ENCODE measurements at places on chromosomes 16 and 17. TPM values are rescaled to one million over a fixed set of nuclear protein-coding genes. Genes with fewer than 3 reads are reported as not detected.

The NETO2 gene
- total RNA-seq = 104 TPM

The SAMD14 gene
- total RNA-seq = 0.22 TPM

The CD300LB gene
- not detected for total RNA-seq

The UTS2R gene
- total RNA-seq = not detected

The CDRT15 gene
- total RNA-seq = not detected

The UNC13D gene
- total RNA-seq = 4.2 TPM

The TBC1D3G gene
- total RNA-seq = not detected

The KRT23 gene
- total RNA-seq = 0.08 TPM

The GAS7 gene
- total RNA-seq = 0.33 TPM

The RAPGEFL1 gene
- 2.4 TPM for total RNA-seq

The HCRT gene
- total RNA-seq = not detected

The CBLN1 gene
- total RNA-seq = 0.05 TPM

The MT3 gene
- not detected for total RNA-seq

The KRT28 gene
- not detected for total RNA-seq

The ZNRF1 gene
- total RNA-seq = 24.5 TPM

The ITGAD gene
- total RNA-seq = not detected

The AIPL1 gene
- total RNA-seq = not detected

The PDIA2 gene
- total RNA-seq = 0.23 TPM

The MYH11 gene
- 0.04 TPM for total RNA-seq

The SALL1 gene
- 0.07 TPM for total RNA-seq

The KIF2B gene
- total RNA-seq = not detected

The CMTM2 gene
- not detected for total RNA-seq

The CNGB1 gene
- total RNA-seq = 0.07 TPM

The HSD17B2 gene
- total RNA-seq = not detected

The ADAD2 gene
- not detected for total RNA-seq

The NPIPB6 gene
- total RNA-seq = 3.3 TPM

The KRT40 gene
- not detected for total RNA-seq

The SLC9A5 gene
- total RNA-seq = 1.7 TPM

The C17orf78 gene
- not detected for total RNA-seq

The DRC7 gene
- total RNA-seq = 0.10 TPM

Data from A549 treated with CpdA at 1 μM for 4 hours (cell line).